SW480 (cell line): ENCODE measurements at places on chromosomes 3 and 15.

GRCh38 chr15:39312984-39313383 is 267.9 kb upstream of the THBS1 start:
- DNase-seq, result no peak

- DNase-seq, result no peak
Observed at GRCh38 chr3:24548278-24548677, 53.6 kb upstream of the THRB start.

DNA sequence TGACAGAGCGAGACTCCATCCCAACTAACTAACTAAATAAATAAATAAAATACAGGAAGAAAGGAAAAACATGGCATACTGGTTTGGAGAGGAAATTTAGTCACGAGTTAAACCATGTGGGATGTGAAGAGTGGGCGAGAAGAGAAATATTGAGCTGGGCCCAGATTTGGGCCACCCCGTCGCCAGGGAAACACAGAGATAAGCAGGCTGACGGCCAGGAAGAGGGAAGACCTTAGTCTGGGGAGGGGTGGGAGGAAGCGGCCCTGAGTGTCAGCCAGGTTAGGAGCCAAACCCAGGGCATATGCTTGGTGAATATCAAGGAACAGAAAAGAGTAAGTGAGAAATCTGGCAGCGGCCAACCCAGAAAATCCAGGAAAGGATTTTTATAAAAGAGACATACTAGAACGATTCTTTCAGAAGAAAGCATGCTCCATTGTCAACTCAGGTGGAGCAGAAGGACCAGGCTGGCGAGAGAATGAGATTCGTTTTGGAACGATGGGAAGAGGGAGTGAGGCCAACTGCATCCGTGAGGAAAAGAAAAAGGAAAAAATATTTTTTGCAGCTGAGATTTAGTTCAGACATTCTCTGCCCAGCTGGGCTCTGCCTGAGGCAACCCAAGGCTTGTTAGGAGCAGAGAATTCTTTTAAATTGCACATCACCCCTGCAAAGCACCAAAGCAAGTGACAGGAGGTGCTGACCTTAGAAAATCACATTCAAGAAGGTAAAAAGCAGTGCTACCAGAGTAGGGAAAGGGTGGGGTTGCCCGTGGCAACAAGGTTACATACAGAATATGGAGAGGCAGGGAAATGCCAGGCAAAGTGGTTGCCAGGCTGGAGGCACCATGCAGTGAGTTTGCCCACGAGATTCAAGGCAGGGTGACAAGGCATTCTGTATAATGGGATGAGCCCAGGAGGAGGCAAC is 59.3 kb upstream of the RAD18 start:
- DNase-seq, result no peak

GRCh38 chr3:185724761-185725160 is 100.1 kb downstream of the IGF2BP2 start:
- no peak for DNase-seq

- DNase-seq, result no peak
Observed at GRCh38 chr15:58951388-58952007, 18.0 kb upstream of the SLTM start.

- no peak for DNase-seq
Observed at GRCh38 chr15:57761562-57761961, 55.0 kb downstream of the POLR2M start.

DNA sequence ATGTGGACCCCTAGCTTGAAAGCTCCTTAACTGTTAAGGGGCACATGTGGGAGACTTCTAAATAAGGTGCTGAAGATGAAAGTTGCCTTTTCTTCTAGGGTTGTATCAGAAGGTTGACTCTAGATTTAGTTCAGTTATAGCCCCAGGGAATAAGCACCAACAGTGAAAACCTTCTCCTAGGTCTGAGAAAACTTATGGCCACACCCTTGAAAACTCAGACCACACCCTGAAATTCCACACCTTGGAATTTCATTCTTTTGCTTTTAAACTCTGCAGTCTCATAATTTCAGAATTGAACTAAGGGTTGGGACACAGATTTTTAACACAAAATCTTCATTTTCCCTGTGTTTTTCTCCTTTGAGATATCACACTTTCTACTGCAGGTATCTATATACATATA is 355.8 kb upstream of the IL12A start:
- peak; percentile 25 for DNase-seq

GRCh38 chr3:192907784-192908183 is 9.9 kb downstream of the MB21D2 start:
- no peak for DNase-seq

GRCh38 chr3:87756616-87757015 is 302.2 kb downstream of the CGGBP1 start:
- DNase-seq, result no peak

DNA sequence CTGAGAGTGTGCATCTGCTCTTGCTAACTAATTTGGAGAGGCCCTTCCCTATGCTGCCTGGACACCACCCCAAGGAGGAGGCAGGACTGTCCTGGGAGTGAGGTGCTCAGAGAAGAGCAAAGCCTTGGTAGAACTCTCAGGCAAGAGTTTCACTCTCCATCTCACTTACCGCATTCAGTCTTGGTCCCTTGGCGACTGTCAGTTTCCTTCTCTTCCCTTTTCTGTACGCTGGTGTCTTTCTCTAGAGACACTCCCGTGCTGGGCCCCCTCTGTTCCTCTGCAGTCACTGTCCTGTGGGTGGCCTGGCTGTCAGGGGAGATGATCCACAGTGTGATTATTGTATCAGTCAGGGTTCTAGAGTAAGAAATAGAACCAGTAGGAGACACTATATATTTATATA is 44.0 kb downstream of the IDH2 start:
- no peak for DNase-seq

DNA sequence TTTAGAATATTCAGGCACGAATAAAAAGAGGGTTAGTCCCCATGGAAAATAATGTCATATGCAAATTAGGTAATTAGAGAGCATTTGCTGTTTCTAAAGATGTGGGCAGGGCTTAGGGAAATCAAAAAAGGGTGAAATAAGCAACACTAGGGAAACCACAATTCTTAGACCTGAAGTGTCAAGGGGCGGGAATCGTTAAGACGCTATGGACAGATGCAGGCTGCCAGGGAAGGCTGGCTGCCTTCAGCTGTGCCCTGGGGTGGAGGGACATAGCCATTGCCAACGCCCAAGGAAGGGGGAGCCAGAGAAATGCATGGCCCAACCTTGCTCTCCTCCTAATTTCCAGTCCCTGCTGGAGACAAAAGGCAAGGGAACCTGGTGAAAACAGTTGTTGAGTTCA is 141.7 kb upstream of the PROK2 start:
- DNase-seq, result no peak

GRCh38 chr15:56820333-56820732 is 87.0 kb upstream of the ZNF280D start:
- DNase-seq, result no peak

- DNase-seq, result no peak
Observed at GRCh38 chr15:92666780-92667179, 11.2 kb upstream of the FAM174B start.

- peak; percentile 89 for DNase-seq
Observed at GRCh38 chr3:12120374-12121140, 38.2 kb downstream of the TIMP4 start.

DNA sequence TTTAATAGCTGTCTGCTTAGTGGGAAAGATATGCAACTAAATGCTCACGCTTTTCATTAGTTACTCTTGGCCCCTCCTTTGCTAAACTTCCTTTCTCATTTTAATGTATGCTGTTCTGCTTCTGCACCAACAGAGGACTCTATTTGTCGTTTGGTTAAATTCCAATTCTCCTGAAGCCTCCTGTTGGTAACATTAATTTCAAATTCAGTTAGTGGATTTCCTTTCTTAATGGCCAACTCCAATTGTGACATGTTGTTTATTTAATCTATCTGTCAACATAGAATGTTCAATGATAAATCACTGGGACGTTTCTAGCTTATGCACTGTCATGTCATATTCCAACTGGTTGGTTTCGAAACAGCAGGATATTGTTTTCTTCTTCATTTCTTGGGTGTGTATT is 467.4 kb upstream of the BCHE start:
- DNase-seq, result no peak

DNA sequence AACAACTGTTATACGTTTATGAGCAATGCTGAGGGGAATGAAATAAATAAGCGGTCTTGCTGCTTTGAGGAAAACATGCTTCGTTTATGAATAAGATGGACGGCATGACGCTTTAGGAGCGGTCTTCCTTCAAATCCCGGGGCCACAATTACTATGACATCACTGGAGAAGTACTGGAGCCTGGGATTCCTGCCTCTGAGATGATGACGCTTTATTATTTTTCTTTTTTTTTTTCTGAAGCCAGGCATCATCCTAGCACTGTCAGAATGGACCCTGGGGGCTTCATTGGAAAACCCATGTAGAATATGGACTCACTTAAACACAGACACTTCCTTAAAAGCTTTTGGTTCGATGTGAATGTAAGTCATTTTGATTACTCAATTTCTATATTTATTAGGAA is 52.5 kb upstream of the FOXP1 start:
- DNase-seq, result no peak

DNA sequence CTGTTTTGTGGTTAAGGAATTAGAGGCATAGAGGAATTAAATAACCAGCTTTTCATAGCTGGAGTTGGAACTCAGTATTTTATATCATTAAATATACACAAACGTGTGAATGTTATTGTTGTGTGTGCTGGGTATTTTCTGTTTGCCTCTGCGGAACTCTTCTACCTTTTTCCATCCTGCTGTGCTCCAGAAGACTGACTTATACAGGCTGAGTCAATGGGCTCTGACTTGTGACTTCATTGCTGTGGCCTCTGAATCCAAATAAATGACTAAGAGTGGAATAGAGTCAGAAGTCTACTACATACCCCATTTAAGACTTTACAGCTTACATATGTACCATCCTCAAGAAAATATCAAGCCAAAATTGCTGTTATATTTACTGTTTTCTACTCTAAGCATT is 17.6 kb downstream of the ARIH1 start:
- no peak for DNase-seq

GRCh38 chr3:140770977-140771667 is 93.3 kb downstream of the TRIM42 start:
- no peak for DNase-seq

- peak; percentile 63 for DNase-seq
Observed at GRCh38 chr3:51974963-51975851, at the start of gene ABHD14A. TSS of gene ABHD14A (plus strand) at chr3:51975064. CDS start at chr3:51975136, 72 bp downstream.

DNA sequence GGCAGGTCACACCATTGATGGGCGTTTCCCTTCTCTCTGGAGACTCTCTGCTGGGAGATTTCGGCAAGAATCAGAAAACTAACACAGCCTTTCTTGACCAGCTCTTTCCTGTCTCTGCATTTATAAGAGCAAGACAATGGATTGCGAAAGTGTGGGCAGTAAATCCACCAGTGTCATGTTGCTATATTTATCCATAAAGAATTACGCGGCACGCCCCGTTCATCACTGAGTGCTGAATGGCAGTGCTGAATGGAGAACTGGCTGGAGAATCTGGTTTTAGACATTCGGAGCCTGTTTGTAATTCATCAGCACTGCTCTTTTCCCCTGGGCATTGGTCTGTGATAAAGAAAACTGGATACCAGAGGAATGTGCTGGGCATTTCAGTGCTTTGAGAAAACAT is 2.0 kb upstream of the CEMIP start:
- DNase-seq, result peak; percentile 26

GRCh38 chr3:160956785-160957184 is 148.4 kb downstream of the B3GALNT1 start:
- peak; percentile 13 for DNase-seq

GRCh38 chr15:82993144-82993543 is 7.1 kb downstream of the RAMAC start:
- no peak for DNase-seq

DNA sequence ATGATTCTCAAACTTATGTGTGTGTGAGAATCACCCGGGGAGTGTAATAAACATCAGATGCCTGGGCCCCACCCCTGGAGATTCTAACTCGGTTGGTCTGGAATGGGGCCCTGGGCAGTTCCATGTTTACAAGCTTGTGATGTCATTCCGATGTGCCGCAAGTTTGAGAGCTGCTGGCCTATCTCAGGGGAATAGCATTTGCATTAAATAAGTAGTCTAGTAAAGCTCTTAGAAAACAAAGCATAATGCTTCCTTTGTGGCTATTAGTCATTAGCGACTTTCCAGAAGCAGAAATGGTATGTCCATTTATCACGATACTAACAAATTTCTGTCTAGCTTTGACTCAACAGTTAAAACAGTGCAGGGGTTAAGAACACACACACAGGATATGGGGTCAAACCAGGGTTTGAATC is 20.9 kb downstream of the PGBD4 start:
- DNase-seq, result peak; percentile 16
